Testis (tissue), 5 donors: ENCODE measurements at places on chromosomes 3 and 15. TPM values are rescaled to one million over a fixed set of nuclear protein-coding genes. Genes with fewer than 3 reads are reported as not detected.

The AVEN gene
- 23.4 TPM for polyA plus RNA-seq

The GPR27 gene
- polyA plus RNA-seq: 11.3 TPM

The LRRN1 gene
- 24.5 TPM for polyA plus RNA-seq

The XYLB gene
- polyA plus RNA-seq: 1.7 TPM

The RARB gene
- 1.5 TPM for polyA plus RNA-seq

The GOLGA6B gene
- 8.6 TPM for polyA plus RNA-seq

The RHOV gene
- polyA plus RNA-seq: 0.91 TPM

The MAP2K5 gene
- 34.3 TPM for polyA plus RNA-seq

The ST8SIA2 gene
- polyA plus RNA-seq: 0.24 TPM

The CFAP100 gene
- 74.2 TPM for polyA plus RNA-seq

The AGBL1 gene
- polyA plus RNA-seq: 0.70 TPM

The SETD2 gene
- polyA plus RNA-seq: 37.1 TPM

The ZDHHC3 gene
- 248 TPM for polyA plus RNA-seq

The IQCH gene
- polyA plus RNA-seq: 31.9 TPM

DNA sequence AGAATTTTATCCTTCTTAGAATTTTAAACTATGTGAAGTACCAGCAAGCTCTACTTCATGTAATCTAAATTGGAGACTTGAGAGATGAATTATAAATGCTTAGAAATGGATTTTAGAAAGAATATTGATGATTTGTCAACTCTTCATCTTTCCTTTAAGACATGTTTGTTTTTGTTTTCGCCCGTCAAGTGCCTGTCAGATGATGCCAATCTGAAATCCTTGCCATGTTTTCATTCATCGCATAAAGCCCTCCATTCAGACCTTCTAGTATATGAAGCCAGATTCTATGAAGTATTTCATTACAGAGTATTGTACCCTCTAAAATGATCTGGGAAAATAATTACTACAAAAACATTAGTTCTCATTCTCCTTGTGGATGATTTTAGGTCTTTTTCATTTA, 223.2 kb upstream of the SOX2 start:
- H3K36me3 ChIP-seq: no peaks in the 10 kb centered on the region
- no peaks in the 10 kb centered on the region for H3K4me1 ChIP-seq
- no peak overlapping the region for H3K27ac ChIP-seq
- no peak overlapping the region for H3K4me3 ChIP-seq
- no peak for DNase-seq

GRCh38 chr3:112769286-112769978, 77.2 kb downstream of the CD200R1L start:
- no peak for DNase-seq
- H3K4me1 ChIP-seq: no peaks in the 10 kb centered on the region
- H3K36me3 ChIP-seq: no peaks in the 10 kb centered on the region
- H3K4me3 ChIP-seq: no peak overlapping the region
- H3K27ac ChIP-seq: no peak overlapping the region

DNA sequence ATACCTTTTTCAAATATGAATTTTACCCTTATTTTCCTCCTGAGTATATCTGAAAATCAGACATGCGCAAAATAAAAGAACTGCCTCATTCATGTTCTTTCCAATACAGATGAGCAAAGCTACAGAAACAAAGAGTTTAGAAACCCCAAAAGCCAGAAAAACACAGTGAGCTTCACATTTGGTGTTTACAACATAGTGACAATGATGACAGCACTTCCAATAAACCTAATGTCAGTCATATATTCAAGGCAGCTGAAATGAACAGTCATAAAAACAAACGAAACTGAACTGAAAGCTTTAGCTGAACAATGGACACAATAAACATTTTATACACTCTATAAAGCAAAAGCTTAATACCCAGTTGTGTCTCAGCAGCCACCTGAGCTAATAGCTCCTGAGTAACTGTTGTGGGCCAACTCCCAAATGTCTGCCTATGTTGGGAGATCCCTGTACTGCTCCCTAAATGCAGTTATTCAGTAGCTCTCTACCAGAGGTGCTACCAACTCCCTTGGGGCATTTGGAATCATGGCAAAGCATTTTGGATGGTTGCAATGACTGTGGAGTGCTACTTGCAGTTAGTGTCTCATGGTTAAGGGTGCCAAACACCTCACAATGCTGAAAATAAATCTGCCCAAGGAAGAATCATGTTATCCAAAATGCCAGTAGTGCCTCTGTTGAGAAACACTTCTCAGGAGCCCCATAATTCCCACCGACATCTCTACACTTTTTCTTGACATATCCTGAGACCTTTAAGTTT, 131.5 kb downstream of the TGFBR2 start:
- H3K27ac ChIP-seq: no peak overlapping the region
- H3K36me3 ChIP-seq: no peaks in the 10 kb centered on the region
- H3K4me1 ChIP-seq: no peaks in the 10 kb centered on the region

- H3K4me3 ChIP-seq: no peak overlapping the region
- no peaks in the 10 kb centered on the region for H3K27me3 ChIP-seq
- H3K4me1 ChIP-seq: no peaks in the 10 kb centered on the region
Measured at GRCh38 chr3:114272271-114272670, 21.6 kb upstream of the TIGIT start.

DNA sequence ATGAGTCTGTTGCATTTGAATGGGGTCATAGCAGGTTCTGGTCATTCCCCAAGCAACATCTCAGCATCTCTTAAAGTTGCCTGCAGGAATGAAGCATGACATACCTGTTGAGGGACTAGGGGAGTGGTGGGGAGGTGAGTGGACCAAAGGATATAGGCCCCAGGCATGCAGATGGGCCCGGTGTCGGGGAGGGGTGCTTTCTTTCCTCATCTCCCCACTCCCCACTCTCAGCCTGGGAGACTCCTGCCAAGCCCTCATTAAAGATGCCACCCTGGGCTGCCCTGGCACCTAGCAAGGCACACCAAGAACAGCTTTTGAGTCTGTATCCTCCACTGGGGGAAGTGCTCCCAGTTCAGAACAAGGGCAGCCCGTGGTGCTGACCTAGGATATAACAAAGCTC, 54.2 kb downstream of the GRIP2 start:
- peaks cover 16% of the 10 kb centered on the region for H3K4me1 ChIP-seq
- H3K4me3 ChIP-seq: no peak overlapping the region
- H3K27ac ChIP-seq: no peak overlapping the region
- no peaks in the 10 kb centered on the region for H3K27me3 ChIP-seq
- no peak for DNase-seq

- no peak overlapping the region for H3K27ac ChIP-seq
- H3K27me3 ChIP-seq: no peaks in the 10 kb centered on the region
- DNase-seq: no peak
- no peaks in the 10 kb centered on the region for H3K4me1 ChIP-seq
Measured at GRCh38 chr15:38551720-38552648, 12.6 kb downstream of the RASGRP1 start.

DNA sequence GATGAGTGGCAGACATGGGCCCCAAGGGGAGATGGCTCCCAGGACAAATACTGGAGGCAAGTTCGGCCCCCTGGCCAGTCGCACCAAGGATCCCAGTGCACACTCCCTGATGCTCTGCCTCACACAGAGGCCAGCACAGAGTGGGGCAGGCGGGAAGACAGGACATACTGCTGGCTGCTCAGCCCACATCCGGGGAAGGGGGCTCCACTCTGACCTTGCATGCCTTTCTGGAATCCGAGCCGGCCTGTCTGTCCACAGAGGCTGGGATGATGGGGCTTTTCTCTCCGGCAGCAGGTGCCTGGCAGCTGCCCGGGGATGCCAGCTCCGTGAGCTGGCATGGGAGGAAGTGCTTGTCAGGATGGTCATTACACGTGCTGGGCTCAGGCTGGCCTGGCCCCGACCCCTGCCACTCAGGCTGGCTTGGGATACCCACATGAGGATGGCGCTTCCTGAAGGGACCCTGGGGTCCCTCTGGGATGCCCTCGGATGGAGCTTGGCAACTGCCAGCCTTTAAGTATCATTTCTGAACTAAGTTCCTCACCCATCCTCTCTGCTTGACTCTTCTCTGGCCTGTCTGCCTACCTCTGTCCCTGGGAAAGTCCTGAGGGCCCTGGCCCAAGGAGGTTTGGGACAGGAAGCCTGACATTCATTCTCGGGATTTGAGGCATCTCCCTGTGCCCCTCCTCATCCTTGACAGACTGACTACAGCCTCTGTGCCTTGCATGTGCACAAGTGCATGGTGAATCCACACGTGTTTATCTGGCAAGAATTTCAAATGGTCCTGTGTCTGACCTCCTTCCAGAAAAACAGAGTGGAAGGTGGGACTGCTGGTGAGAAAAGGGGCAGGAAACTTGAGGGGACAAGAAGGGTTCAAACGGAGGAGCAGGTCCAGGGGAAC, 46.5 kb downstream of the EXOG start:
- H3K4me3 ChIP-seq: no peak overlapping the region
- no peak overlapping the region for H3K27ac ChIP-seq
- H3K4me1 ChIP-seq: peaks cover 4% of the 10 kb centered on the region
- DNase-seq: no peak
- H3K27me3 ChIP-seq: no peaks in the 10 kb centered on the region

DNA sequence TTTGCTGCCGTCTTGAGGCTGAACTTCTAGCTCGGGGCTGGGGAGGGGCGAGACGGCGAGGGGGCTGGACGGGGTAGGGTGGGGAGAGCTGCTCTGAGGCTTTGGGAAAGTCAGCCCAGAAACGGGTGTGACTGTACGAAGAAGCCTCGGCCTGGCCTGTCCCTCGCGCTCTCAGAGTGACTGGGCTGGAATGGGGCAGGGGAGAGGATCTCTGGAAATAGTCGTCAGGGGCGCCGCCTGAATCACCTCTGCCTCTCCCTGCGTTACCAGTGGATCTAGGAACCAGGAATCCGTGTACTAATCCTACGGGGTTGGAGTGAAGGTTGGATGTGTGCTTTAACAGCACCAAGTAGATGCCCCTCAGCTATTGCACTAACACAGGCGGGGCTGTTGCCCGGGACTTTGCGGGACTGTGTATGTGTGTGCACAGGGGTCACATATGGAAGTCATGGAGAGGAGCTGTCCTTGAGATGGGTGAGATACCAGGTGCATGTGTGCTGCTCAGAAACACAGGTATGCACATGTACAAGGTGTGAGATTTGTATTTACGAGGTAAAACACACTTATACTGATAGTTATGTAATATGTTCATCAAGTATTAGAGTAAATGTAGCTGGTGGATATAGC, 591 bp downstream of the FOXL2NB start:
- H3K27ac ChIP-seq: no peak overlapping the region
- H3K4me1 ChIP-seq: peaks cover 25% of the 10 kb centered on the region
- no peaks in the 10 kb centered on the region for H3K36me3 ChIP-seq
- peak overlapping the region; percentile 55 for H3K4me3 ChIP-seq
- no peaks in the 10 kb centered on the region for H3K27me3 ChIP-seq
- DNase-seq: no peak

DNA sequence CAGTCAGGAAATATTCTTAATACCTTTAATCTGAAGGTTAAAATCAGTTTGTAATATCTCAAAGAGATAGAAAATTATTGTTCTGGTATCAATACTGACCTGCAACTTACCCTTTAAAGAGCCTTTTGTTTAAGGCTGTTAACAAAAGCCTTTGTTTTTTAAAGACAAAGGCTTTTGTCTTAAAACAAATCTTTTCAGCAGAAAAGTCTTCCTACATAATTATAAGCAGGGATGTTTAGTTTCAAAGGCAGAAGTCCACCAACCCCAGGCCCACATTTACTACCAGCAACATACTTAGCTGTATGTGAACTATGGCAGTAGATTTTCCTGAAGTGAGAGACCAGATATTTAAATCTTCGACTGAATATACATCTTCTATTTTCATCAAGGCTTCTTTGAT, 36.2 kb downstream of the SLC30A4 start:
- H3K4me1 ChIP-seq: no peaks in the 10 kb centered on the region
- no peak for DNase-seq
- no peak overlapping the region for H3K27ac ChIP-seq
- no peaks in the 10 kb centered on the region for H3K36me3 ChIP-seq
- no peaks in the 10 kb centered on the region for H3K27me3 ChIP-seq

GRCh38 chr3:12182687-12183441, 24.2 kb upstream of the TIMP4 start:
- H3K4me1 ChIP-seq: peaks cover 9% of the 10 kb centered on the region
- H3K36me3 ChIP-seq: no peaks in the 10 kb centered on the region
- H3K27ac ChIP-seq: no peak overlapping the region

GRCh38 chr3:159916052-159916451, 72.6 kb upstream of the IL12A start:
- no peaks in the 10 kb centered on the region for H3K4me1 ChIP-seq
- no peak overlapping the region for H3K4me3 ChIP-seq
- no peak for DNase-seq
- H3K27ac ChIP-seq: no peak overlapping the region

GRCh38 chr3:16407366-16407765, 106.1 kb downstream of the RFTN1 start:
- no peaks in the 10 kb centered on the region for H3K27me3 ChIP-seq
- no peak overlapping the region for H3K4me3 ChIP-seq
- DNase-seq: no peak
- H3K4me1 ChIP-seq: no peaks in the 10 kb centered on the region

DNA sequence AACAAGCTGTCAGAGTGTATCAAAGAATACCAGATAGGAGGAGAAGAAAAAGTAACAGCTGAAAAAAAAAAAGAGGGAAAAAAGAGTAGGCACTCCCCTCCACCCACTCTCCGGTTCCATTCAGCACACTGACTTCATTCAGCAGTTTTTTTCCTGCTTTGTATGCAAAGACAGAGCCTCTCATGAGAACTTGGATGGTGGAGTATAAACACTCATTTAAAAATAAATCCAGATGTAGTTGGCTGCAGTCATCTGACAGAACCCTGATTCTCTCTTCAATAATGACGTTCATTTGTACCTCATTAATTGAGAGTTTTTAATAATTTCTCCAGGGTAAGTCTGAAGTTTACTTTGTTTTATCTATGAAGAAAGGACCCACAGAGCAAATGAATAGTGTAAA, 81.0 kb downstream of the TMEM108 start:
- H3K4me1 ChIP-seq: no peaks in the 10 kb centered on the region
- H3K36me3 ChIP-seq: no peaks in the 10 kb centered on the region
- H3K27ac ChIP-seq: no peak overlapping the region
- no peak for DNase-seq

DNA sequence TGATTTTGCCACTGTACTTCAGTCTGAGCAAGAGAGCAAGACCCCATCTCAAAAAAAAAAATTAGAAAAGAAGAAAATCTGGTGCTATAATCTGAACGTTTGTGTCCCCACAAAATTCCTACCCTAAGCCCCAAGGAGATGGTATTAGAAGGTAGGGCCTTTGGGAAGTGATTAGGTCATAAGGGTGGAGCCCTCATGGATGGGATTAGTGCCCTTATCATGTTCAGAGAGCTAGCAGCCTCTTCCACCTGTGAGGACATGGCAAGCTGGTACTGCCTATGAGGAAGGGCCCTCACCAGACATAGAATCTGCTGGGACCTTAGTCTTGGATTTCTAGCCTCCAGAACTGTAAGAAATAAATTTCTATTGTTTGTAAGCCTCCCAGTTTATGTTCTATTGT, 50.4 kb upstream of the FLNB start:
- no peaks in the 10 kb centered on the region for H3K27me3 ChIP-seq
- H3K36me3 ChIP-seq: no peaks in the 10 kb centered on the region
- peaks cover 18% of the 10 kb centered on the region for H3K4me1 ChIP-seq
- H3K4me3 ChIP-seq: no peak overlapping the region
- DNase-seq: no peak

DNA sequence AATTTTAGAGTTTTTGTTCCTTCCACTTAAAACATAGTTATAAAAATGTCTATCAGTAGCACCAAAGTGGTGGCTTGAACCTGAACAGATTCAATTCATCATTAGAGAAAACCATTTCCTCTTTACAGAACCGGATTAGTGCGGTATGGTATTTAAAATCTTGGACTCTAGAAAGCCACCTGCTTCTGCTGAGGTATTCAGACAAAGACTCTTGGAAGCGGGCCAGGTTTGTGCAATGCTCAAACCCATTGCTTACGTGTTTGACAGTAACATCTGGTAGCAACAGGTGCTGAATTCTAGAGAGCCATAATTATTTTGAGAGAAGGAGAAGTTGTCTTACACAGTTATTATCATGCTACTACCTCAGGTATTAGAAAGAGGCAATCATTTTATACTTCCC, 290.5 kb downstream of the NAALADL2 start:
- no peak overlapping the region for H3K4me3 ChIP-seq
- H3K27me3 ChIP-seq: no peaks in the 10 kb centered on the region
- H3K27ac ChIP-seq: no peak overlapping the region
